CD8-positive, alpha-beta memory T cell (primary cell): ENCODE measurements at places on chromosomes 16 and 17.

DNA sequence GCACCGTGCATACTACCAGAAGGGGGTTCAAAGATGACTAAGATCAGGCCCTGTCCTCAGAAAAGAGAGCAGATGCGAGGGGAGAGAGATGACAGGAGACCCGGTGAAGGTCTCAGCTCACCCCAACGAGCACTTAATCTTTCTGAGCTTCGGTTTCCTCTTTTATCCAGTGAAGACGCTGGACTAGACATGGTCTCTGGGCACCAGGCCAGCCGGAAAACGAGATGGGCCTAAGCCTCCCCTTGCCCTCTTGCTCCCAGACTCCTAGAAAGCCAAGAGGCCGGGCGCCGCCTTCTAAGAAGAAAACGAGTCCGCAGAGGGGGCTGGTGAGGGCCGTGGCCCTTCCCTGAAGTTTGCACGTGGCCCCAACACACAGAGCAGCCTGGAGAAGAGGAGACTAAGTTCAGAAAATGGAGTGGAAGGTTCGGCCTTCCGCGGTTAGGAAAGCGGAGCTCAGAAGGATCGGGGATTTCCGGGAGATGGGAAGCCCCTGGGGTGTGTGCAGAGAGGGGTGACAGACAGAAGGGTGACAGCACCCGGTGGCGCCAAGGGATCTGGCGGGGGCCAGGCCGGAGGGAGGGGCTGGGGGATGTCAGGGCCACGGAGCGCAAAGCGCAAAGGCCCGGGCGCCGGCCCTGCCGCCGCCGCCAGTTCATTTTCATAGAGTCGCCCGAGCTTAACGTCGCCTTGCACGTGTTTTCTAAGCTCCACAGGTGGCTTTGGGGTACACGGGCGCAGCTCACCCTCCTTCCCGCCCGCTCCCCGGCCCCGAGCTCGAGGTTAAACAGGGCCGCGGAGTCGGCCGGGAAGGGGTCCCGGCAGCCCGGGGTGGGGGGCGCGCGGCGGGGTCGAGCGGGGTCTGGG is 42.1 kb upstream of the BHLHA9 start:
- no peak overlapping the region for H3K27ac ChIP-seq
- peak; percentile 21 for DNase-seq
- H3K36me3 ChIP-seq, result no peaks in the 10 kb centered on the region
- H3K4me1 ChIP-seq, result peaks cover 5% of the 10 kb centered on the region

DNA sequence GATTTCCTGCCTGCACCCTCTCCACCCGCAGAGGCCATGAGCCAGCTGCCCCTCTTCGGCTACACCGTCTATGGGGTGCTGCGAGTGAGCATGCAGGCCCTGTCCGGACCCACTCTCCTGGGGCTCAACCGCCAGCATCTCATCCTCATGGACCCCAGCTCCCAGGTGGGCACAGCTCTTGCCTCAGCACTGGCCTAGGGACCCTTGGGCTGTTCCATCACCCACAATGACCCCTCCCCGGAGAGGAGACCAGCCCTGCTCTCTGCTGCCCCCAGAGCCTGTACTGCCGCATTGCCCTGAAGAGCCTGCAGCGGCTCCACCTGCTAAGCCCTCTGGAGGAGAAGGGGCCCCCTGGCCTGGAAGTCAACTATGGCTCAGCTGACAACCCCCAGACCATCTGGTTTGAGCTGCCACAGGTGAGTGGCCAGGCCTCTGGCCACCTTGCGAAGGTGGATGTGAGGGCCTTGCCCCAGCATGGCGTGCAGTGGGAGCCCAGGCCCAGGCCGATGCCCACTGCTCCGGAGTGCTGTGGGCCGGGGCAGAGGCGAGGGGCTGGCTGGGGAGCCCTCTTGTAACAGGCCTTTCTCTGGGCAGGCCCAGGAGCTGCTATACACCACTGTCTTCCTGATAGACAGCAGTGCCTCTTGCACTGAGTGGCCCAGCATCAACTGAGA is 7.3 kb upstream of the SMIM5 start:
- H3K4me3 ChIP-seq, result no peak overlapping the region
- H3K4me1 ChIP-seq, result no peaks in the 10 kb centered on the region
- no peak overlapping the region for H3K27ac ChIP-seq
- H3K36me3 ChIP-seq, result no peaks in the 10 kb centered on the region
- H3K27me3 ChIP-seq, result no peaks in the 10 kb centered on the region

GRCh38 chr16:1772362-1772907 is at the start of gene EME2:
Gene EME2 (plus strand): TSS chr16:1772810. CDS start chr16:1773228, 418 bp downstream.
- H3K36me3 ChIP-seq, result no peaks in the 10 kb centered on the region
- DNase-seq, result peak; percentile 67
- H3K27me3 ChIP-seq, result no peaks in the 10 kb centered on the region
- peak within 1 kb of the TSS; percentile 96 for H3K4me3 ChIP-seq
- peak within 1 kb of the TSS; percentile 79 for H3K27ac ChIP-seq

DNA sequence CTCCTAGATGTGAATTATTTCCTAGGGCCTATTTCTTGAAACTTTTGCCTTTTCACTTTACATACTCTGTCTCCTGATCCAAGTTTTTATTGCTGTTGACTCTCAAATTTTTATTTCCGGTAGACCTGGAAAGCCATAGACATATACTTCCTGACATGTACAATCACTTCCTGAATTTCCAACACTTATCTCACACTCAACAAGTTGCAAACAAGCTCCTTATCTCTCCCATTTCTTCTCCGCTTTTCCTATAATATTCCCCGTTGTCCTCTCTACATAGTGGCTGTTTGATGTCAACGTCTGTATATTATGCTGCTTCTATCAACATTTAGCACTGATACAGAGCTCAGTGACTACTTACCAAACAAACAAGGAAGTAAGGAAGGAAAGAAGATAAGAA is 59.3 kb downstream of the IKZF3 start:
- H3K36me3 ChIP-seq, result no peaks in the 10 kb centered on the region
- peaks cover 40% of the 10 kb centered on the region for H3K4me1 ChIP-seq
- no peaks in the 10 kb centered on the region for H3K27me3 ChIP-seq

DNA sequence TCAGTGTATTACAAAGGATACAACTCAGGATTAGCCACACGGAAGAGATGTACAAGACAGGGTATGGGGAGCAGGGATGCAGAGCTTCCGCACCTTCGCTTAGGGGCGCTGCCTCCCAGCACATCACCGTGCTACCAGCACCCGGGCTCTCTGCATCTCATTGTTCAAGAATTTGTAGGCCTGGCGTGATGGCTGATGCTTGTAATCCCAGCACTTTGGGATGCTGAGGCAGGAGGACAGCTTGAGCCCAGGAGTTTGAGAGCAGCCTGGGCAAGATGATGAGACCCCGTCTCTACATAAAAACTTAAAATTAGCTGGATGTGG is 43.2 kb downstream of the RAB11FIP4 start:
- no peak overlapping the region for H3K27ac ChIP-seq
- H3K27me3 ChIP-seq, result no peaks in the 10 kb centered on the region
- DNase-seq, result no peak

DNA sequence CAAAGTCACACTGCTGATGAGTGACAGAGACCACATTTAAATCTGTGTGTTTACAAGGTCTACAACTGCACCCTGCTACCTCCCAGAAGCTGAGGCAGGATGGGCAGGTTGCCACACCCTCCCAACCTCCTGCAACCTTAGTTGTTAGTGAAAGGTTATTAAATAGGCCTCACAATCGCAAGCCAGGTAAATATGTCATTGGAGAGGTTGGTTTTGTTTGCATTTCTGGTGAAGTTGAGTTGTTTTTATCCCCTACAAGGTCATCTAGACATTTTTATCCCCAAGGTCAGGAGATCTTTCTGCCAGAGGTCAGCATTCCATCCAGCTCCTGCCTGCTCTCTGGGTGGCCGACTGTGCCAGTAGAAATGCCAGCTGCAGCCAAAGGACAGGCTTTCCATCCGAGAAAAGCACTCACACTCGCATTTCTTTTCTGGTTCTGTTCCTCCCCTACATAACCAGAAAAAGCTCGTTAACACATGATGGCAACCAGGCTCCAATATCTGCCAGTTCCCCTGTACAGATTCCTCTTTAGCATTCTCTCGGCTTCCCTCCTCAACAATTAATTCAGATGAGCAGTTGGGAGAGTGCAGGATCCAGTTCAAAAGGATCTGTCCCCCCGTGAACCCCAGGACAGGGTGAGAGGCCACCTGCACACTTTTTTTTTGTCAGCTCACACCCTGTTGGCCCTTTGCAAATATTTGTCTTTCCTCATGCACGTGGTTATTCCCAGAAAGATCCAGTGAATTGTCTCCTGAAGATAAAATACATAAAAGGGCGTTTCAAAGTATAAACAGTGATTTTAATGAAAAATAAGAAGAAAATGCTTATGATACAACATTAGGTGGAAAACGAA is 562.8 kb downstream of the MAF start:
- no peaks in the 10 kb centered on the region for H3K36me3 ChIP-seq
- no peak for DNase-seq
- no peak overlapping the region for H3K27ac ChIP-seq
- peaks cover 3% of the 10 kb centered on the region for H3K4me1 ChIP-seq
- H3K4me3 ChIP-seq, result no peak overlapping the region

DNA sequence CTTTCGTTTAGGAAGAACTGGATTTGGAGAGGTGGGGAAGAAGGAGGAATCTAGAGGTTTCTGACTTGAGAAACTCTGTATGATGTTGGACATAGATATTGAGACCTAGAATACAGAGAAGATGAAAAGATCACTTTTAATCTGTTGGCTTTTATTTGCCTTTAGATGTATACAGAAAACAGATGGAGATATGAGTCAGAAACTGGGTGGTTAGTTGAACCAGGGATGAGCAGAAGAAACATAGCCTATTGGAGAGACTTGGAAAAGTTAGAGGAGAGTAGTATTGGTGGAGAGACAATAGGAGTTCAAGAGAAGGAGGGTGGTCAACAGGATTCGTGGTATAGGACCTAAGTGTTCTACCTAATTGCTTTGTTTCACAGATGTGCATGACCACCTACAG is 5.1 kb downstream of the PHAF1 start:
- no peak for DNase-seq
- H3K27ac ChIP-seq, result no peak overlapping the region
- no peak overlapping the region for H3K4me3 ChIP-seq

GRCh38 chr17:56785997-56786680 is 47.6 kb downstream of the C17orf67 start:
- no peak overlapping the region for H3K27ac ChIP-seq
- peaks cover 7% of the 10 kb centered on the region for H3K4me1 ChIP-seq
- H3K27me3 ChIP-seq, result peaks cover 3% of the 10 kb centered on the region
- no peak overlapping the region for H3K4me3 ChIP-seq

DNA sequence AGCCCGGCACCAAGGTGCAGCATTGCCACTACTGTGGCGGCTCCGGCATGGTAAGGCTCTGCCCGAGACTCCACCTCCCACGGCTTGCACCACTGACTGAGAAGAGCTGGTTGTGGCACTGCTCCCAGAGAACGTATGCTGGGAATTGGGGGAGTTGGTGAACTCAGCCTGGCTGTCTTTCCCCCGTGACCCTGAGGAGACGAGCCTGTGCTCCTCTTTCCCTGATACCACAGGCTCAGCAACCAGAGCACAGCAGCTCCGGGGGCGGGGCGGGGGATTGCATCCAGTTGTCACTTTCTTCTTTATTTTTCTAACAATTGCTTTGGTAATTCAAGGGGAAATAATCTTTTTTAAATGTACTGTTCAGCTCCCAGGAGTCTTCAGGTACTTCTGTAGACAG is 16.7 kb downstream of the DNAJA3 start:
- no peaks in the 10 kb centered on the region for H3K4me1 ChIP-seq
- H3K27ac ChIP-seq, result no peak overlapping the region
- DNase-seq, result no peak
- H3K4me3 ChIP-seq, result no peak overlapping the region
- H3K27me3 ChIP-seq, result no peaks in the 10 kb centered on the region

- no peak for DNase-seq
- peaks cover 5% of the 10 kb centered on the region for H3K36me3 ChIP-seq
- H3K27me3 ChIP-seq, result no peaks in the 10 kb centered on the region
- H3K4me3 ChIP-seq, result no peak overlapping the region
Observed at GRCh38 chr16:89412811-89413210, 77.5 kb downstream of the ANKRD11 start.

- no peaks in the 10 kb centered on the region for H3K36me3 ChIP-seq
- no peaks in the 10 kb centered on the region for H3K27me3 ChIP-seq
- no peak overlapping the region for H3K27ac ChIP-seq
- H3K4me3 ChIP-seq, result no peak overlapping the region
- no peak for DNase-seq
Observed at GRCh38 chr17:76820039-76820438, 48.2 kb upstream of the MGAT5B start.

DNA sequence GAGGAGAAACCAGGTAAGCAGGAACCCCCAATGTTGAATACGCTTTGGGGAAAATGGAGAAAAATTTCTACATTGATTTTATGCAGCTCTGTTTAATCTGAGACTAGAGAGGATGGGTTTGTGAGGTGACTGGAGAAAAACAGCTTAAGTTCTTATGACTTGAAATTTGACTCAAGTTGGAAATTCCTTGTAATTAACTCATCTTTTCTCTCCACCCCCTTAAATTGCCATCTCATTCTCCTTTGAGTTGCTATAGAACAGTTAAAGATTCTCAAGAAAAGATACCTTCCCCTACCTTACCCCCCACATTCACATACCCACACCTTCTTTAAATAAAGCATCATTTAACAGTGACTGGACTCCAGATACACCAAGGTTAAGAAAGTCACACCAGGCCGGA is 24.2 kb downstream of the ZNRF1 start:
- H3K27ac ChIP-seq, result no peak overlapping the region
- no peaks in the 10 kb centered on the region for H3K27me3 ChIP-seq
- H3K4me3 ChIP-seq, result no peak overlapping the region
- no peaks in the 10 kb centered on the region for H3K36me3 ChIP-seq
- no peak for DNase-seq

DNA sequence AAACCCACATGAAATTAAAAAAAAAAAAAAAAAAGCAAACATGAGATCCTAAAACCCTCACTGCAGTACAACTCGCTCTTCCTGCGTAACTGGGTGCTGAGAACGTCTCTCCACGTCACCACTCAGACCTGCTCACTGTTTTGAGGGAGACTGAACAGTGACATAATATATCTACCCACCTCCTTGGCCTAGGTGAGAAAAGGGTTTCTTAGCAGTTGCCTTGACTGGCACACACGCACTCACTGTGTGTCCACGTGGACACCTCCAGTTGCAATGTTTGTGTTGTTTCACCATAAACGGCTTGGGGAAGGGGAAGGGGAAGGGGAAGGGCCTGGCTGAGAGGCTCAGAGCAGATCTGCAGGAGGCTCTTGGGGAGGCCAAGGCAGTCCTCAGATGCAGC is 32.0 kb downstream of the FANCA start:
- no peaks in the 10 kb centered on the region for H3K27me3 ChIP-seq
- no peaks in the 10 kb centered on the region for H3K36me3 ChIP-seq
- H3K27ac ChIP-seq, result peak overlapping the region; percentile 49
- H3K4me1 ChIP-seq, result peaks cover 41% of the 10 kb centered on the region
- DNase-seq, result peak; percentile 40
- H3K4me3 ChIP-seq, result no peak overlapping the region

DNA sequence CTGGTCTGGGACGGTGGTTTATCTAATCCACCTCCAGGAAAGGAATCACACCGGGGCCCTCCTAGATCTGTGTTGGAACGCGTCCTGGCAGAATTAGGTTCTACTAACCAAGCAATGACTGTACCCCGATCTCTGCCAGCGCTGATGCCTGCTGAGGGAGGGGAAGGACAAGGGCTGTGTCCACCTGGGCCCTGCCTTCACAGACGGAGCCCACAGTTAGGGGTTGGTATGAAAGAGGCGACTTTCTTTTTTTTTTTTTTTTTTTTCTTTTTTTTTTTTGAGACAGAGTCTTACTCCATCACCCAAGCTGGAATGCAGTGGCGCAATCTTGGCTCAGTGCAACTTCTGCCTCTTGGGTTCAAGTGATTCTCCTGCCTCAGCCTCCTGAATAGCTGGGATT is 9.9 kb upstream of the KRT19 start:
- no peaks in the 10 kb centered on the region for H3K36me3 ChIP-seq
- DNase-seq, result no peak
- no peaks in the 10 kb centered on the region for H3K27me3 ChIP-seq
- no peaks in the 10 kb centered on the region for H3K4me1 ChIP-seq
- H3K27ac ChIP-seq, result no peak overlapping the region

- H3K4me3 ChIP-seq, result no peak overlapping the region
- no peaks in the 10 kb centered on the region for H3K36me3 ChIP-seq
- no peaks in the 10 kb centered on the region for H3K27me3 ChIP-seq
- no peak overlapping the region for H3K27ac ChIP-seq
- no peak for DNase-seq
Observed at GRCh38 chr16:66081775-66082366, 284.6 kb upstream of the CDH5 start.
